ENCODE measurements at places on chromosomes 4 and X.

- DNase-seq = no peak
These were observed 235.1 kb upstream of the HCCS start for GRCh38 chrX:10875995-10876394.

DNA sequence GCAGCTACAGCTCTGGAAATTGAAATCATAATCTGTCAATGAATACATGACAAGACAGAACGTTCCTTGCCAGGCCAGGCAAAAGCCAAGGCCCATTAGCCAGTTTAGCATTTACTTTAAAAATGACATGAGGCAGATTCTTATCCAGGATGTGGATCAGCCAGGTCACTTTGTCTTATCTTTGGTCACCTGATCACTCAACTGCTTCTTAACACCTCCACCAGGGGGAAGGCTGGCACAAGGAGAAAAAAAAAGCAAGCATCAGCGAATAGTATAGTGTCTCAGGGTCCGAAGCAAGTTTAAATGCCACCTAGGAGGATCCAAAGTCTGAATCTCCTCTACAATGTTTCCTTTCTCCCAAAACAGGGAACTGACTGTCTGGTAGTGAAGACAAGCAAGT, 18.8 kb downstream of the ATP1B4 start:
- peak; percentile 1 for DNase-seq

GRCh38 chr4:179441596-179441995, 1999.4 kb upstream of the AGA start:
- DNase-seq = no peak

GRCh38 chr4:95602872-95603271, 54.1 kb upstream of the UNC5C start:
- DNase-seq = no peak

GRCh38 chrX:151323054-151323453, 74.0 kb upstream of the VMA21 start:
- no peak for DNase-seq

- DNase-seq = no peak
These were observed 122.6 kb upstream of the BMPR1B start for GRCh38 chr4:94635177-94635576.

- DNase-seq = no peak
These were observed 185.3 kb downstream of the MID1IP1 start for GRCh38 chrX:38986586-38986985.

DNA sequence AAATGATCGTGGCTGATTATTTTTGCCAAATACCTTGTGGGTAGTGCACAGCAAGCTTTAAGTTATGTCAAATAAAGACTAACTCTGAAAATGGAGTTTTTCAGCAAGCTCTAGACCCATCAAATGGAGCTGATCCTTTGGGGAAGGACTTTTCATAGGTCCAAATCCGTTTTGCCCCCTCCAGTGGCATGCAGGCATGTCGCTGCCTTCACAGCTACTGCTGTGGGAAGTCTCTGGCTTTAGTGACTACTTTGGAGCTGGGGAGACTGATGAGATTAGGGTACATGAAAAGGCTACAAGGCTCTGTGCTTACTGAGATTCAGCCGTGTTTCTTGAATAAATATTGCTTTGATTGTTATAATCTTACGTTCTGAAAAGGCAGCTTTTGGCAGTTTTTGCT, 106.6 kb upstream of the HS3ST1 start:
- DNase-seq = no peak

Data from NCI-H748 treated with DMSO at 0.1 percent for 48 hours (cell line).